ENCODE measurements at places on chromosomes 1 and 21.
A peak's percentile ranks its signal among the peaks of the same experiment; 100 is the strongest.

- no peak for DNase-seq
Observed at GRCh38 chr1:147723691-147724323, 36.6 kb downstream of the GJA5 start.

DNA sequence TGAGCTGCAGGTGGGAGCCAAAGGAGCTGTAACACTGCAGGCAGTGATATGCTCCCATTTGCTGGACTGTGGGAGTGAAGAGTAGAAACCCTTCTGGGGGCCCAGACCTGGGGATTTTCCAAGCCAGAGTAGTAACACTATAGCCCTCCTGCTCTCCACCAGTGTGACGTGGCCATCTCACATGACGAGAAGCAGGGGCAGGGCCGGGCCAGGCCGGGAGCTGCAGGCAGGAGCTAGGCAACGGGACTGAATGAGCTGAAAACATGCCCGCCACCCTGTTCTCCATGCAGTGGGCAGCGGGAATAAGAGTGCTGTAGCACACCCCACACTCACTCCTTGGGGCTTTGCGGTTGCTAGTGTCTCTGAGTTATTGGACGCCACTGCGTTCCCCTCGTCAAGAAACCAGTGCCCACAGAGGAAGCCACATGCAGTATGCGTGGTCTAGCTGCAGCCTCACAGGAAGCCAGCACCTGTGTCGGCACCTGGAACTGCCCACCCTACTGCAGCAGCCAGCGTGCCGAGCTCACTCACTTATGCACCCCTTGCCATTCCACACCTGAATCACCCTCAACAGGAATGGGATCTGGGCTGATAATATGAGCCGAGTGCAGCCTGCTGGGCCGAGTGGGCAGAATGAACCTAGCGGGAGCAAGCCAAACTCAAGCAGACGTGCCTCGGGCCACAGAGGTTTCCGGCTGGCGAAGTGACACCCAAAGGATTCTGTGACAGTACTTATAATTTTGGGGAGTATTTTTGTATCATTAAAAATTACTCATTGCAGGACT, 1389.6 kb downstream of the KCNT2 start:
- no peak for DNase-seq

DNA sequence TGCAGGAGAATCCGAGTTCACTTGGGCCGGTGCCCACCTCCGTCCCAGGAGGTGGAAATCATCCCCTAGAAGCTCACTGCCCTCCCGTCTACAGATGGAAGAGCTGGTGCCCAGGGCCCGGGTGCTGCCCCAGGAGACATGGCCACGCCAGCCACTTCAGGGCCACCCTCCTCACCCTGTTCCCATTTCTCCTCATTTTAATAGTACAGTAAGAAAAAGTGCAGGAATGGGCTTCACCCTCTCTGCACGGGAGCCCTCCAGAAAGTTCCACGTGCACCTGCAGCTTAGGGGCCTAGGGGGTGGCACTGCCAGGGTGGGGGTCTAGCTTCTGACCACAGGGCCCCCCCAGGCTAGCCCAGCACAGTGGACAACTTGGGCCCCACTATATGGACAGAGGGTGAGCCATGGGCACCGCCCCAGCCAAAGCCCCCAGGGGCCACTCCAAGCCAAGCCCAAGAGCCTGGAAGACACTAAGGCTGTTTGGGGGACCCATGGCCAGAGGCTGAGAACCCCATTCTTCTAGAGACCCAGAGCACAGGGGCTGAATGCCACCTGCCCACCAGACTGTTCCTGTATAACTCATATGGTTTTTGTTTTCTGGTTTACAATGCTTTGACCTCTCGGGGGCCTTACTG, 3.4 kb upstream of the FTCD start:
- DNase-seq, result no peak

GRCh38 chr1:201543871-201544642, 5.1 kb downstream of the NAV1 start:
- DNase-seq, result no peak

DNA sequence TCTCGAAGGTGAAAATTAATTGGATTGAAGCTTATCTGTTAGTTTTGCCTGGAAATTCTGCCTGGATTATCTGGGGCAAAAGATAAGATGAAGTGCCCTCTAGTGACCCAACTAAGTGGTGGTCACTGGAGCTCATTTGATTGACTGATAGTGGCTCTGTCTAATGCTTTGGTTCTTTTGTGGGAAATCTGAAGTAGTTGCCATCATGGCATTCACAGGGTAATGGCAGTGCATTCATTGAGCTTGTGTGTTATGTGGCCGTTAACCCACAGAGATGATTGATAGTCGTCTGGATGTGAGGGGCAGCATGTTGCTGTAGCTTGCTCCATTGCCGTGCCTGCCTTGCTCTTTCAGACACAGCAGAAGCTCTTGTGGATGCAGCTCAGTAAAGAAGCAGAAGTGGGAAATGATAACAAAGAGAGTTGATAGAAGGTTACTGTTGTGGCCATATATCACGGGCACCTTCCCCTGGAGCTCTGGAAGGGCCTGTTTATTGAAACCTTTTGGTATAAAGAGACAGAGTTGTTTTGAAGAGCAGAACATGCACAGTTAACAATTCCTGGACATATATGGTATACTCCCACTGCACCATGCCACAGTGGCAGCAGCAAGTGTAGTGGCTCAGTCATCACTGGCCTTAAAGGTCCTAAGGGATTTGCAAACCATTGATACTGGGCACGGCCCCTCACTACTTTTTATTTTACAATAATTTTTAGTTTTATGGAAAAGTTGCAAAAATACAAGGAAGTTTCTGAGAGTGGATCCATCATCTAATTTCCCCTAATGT, 42.0 kb downstream of the CXADR start:
- DNase-seq, result no peak

DNA sequence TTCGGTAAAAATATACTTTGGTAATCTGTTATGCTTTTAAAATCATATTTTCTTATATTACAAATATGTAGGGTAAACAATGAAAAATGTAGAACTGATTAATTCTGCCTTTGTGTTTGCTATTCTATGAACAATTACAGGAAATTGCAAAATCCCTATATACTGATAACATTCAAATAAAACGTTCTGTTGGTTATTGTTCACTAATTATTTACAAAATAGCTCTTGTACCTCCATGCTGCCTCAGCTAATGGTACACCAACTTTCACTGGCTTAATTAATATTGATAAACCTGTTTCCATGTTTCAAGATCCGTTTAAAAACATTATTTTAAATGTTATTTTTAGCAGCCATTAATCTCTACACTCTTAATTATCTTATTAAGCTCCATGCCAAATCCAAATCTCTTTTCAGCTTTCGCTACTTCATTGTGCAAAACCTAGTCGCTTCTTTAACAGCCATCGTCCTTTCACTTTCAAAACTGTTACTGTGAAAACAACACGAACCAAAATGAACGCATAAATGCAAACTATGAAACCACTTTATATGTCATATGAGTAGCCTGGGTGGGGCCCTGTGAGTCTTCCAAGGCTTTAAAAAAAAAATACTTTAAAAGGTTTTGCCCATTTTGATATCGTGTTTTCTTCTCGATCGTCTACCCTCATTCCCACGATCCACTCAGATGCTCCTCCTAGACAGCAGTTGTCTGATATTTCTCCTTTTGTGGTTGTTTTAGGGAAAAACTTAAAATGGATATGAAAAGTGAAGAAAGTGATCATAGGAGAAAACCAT, 807.1 kb downstream of the USP25 start:
- no peak for DNase-seq

- DNase-seq, result no peak
Observed at GRCh38 chr1:223840254-223840653, 5.5 kb downstream of the TP53BP2 start.

- DNase-seq, result no peak
Observed at GRCh38 chr1:160863774-160864131, 1.1 kb upstream of the CD244 start.

DNA sequence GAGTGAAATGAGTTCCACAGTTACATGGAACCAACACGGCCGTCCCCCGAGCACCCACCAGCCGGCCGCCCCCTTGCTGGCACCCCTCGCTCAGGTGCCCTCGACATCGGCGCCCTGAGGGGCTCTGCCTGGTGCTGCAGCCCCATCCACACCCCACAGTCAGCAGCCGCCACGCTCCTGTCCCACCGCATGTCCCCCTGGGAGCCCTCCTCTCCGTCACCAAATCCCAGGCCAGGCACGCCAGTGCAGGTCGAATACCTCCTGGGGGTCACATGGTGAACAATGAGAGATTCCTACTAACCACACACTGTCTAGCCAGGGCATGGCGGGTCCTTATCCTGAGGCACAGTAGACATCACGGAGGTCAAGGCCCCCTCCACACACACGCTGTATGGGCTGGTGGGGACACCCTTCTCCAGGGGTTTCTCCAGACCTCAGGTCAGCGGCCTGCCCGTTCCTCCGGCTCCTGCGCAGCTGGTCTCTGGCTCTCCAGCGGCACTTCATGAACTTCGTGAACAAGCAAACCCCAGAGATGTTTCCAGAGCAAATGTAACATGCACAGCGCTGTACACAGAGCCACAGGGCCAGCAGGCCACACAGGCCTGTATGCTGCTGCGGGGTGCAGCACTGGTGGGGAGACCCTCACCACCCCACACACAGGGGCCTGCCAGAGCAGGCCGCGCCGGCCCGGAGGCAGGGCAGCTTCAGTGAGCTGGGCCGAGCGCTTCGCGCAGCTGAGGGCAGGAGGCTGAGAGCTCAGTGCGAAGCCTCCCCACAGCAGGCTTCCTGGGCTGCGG, 21.8 kb downstream of the POFUT2 start:
- no peak for DNase-seq

- DNase-seq, result no peak
Observed at GRCh38 chr1:199688133-199688676, 339.3 kb upstream of the NR5A2 start.

GRCh38 chr1:53189061-53189460, 7.6 kb upstream of the CPT2 start:
- DNase-seq, result no peak

DNA sequence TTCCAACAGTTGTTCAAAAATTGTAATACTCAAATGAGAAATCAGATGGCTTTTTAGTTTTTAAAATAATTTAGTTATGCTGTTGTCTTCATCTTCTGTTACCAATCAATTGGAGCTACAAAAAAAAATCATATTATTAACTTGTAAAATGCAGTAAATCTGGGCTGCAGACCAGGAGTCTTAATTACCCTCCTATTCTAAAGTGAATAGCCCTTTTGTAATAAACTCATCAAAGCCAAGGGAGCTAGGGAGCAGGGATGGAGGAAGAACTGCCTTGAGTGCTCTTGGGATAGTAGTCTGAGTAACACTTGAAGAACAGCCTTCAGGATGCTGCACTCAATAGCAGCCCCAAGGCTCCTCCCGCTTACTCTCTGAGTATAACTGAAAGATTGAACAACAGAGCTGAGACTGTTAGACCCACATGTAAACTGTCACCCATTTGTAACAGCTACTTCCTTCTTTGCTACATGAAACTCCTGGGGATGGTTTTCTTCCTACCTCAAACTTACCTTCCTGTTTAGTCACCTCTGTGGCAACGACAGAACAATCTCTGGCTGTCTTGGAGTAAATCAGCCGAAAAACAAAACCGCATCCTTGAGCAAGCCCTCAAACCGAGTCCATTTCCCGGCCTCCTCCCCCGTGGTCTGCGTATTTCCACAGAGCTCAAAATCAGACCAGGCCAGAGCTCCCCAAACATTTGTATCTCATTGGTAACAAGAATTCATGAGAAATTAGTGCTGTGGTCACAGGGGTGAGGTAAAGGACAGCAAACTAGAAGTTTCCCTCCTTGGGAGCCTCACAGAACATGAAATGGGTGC, 55.9 kb downstream of the CD58 start:
- DNase-seq, result peak; percentile 92

GRCh38 chr1:160217481-160218051, 12.4 kb downstream of the PEA15 start:
- no peak for DNase-seq

DNA sequence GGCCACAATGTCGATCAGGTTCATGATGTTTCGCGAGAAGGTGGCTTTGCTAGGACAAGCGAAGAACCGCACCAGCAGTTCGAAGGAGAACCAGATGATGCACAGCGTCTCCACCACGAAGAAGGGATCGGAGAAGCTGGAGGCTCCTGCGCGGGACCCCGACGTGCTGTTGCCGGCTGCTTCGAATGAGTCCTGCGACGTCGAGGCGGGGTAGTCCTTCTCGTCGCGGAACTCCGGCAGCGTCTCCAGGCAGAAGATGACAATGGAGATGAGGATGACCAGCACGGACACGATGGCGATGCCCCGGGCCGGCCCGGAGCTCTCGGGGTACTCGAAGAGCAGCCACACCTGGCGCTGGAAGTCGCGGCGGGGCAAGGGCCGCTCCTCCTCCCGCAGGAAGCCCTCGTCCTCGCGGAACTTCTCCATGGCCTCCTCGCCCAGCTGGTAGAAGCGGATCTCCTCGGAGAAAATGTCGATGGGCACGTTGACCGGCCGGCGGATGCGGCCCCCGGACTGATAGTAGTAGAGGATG, 869 bp downstream of the KCNA3 start:
- no peak for DNase-seq

DNA sequence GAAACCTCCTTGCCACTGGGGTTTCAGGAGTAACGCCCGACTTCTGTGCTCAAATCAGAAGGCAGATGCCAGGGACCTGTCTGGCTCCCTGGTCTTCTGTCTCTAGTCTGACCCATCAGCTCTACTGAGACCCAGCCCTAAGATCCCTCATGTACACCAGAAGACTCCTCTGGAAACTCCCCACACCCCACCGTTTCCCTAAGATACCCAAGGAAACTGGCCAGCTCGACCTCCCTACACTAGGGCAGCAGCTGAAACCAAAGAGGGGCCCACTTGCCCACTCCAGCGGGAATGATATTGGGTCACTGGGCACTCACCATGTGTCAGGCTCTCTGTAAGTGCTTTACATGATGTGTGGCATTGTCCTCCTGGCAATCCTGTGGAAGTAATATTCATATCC, 469 bp upstream of the S100A16 start:
- DNase-seq, result no peak

DNA sequence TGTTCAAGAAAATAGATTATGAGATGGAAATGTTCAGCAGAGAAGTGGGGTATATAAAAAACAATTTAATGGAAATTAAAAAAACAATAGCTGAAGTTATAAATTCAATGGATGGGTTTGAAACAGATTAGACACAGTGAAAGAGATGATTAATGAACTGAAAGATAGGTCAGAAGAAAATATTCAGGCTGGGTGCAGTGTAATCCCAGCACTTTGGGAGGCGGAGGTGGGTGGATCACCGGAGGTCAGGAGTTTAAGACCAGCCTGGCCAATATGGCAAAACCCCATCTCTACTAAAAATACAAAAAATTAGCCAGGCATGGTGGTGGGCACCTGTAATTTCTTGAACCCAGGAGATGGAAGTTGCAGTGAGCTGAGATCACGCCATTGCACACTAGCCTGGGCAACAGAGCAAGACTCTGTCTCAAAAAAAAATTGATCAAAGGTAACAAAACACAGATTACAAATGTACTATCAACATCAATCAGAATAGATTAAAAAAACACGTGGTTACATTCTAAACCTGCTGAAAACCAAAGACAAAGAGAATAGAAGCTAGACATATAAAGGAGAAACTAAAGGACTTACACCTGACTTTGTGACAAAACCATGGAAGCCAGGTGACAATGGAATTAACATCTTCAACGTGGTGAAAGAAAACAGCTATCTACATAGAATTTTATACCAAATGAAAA, 4.8 kb upstream of the SUMO3 start:
- DNase-seq, result no peak

DNA sequence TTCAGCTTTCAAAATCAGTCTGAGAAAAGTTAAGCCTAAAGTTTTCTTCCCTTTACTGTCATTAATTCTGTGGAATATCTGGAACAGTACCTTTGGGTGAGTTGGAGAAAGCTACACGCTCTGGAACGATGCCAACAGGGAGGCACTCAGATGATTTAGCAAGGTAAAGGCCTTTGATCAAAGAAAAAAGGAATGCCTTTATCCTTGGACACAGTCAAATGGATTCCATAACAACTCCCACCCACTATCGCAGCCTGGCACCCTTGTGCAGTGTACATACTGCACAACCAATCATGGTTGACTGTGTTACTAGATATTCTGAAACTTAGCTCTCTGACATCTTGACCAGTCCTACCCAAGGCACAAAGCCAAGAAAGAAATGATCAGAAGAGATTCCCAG, 218.7 kb downstream of the PATJ start:
- DNase-seq, result no peak
